ENCODE measurements at places on chromosomes 6 and 20.

GRCh38 chr6:12022953-12023388, 10.9 kb downstream of the HIVEP1 start:
- no peaks in the 10 kb centered on the region for H3K36me3 ChIP-seq
- H3K27ac ChIP-seq: peak overlapping the region; percentile 47
- H3K27me3 ChIP-seq: no peaks in the 10 kb centered on the region
- DNase-seq: no peak
- no peaks in the 10 kb centered on the region for H3K4me1 ChIP-seq
- no peak overlapping the region for H3K4me3 ChIP-seq

GRCh38 chr6:167825332-167826229, 1.1 kb upstream of the AFDN start:
- peak overlapping the region; percentile 73 for H3K27ac ChIP-seq
- H3K4me1 ChIP-seq: peaks cover 12% of the 10 kb centered on the region
- H3K4me3 ChIP-seq: peak overlapping the region; percentile 60
- peak; percentile 46 for DNase-seq

GRCh38 chr6:79111549-79111948, 33.5 kb upstream of the PHIP start:
- no peaks in the 10 kb centered on the region for H3K4me1 ChIP-seq
- H3K27ac ChIP-seq: no peak overlapping the region
- no peak for DNase-seq
- H3K4me3 ChIP-seq: no peak overlapping the region
- H3K36me3 ChIP-seq: no peaks in the 10 kb centered on the region
- peaks cover 3% of the 10 kb centered on the region for H3K27me3 ChIP-seq

DNA sequence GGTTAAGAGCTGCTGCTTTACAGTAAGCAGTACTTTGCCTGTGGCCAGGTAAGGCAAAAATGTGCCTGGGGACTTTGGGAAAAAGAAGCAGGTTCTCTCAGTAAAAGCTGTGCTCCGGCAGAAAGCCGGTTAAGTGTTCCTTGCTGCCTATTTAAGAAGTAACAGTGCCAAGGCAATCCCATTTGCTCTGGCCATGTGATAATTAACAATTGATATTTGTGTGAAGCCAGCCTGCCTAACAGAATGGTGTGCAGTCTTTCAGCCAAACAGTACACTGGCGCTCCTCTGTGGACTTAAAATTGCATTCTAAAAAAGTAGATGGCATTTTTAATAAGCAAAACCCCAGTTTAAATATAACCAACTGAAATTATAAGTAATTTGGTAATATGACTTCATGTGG, 430.3 kb downstream of the PLCB1 start:
- no peak overlapping the region for H3K4me3 ChIP-seq
- DNase-seq: no peak
- no peaks in the 10 kb centered on the region for H3K27me3 ChIP-seq
- H3K27ac ChIP-seq: no peak overlapping the region
- H3K4me1 ChIP-seq: no peaks in the 10 kb centered on the region
- no peaks in the 10 kb centered on the region for H3K36me3 ChIP-seq

GRCh38 chr6:39440039-39440426, 117.5 kb upstream of the KCNK16 start:
- no peak overlapping the region for H3K4me3 ChIP-seq
- H3K4me1 ChIP-seq: no peaks in the 10 kb centered on the region
- H3K27me3 ChIP-seq: no peaks in the 10 kb centered on the region
- no peak for DNase-seq
- no peaks in the 10 kb centered on the region for H3K36me3 ChIP-seq

- no peak for DNase-seq
- H3K27ac ChIP-seq: no peak overlapping the region
- no peak overlapping the region for H3K4me3 ChIP-seq
- H3K4me1 ChIP-seq: no peaks in the 10 kb centered on the region
- no peaks in the 10 kb centered on the region for H3K36me3 ChIP-seq
- no peaks in the 10 kb centered on the region for H3K27me3 ChIP-seq
Observed at GRCh38 chr20:49353348-49353747, 75.5 kb upstream of the ZNFX1 start.

Measured in uterus (tissue), 4 donors.